ENCODE measurements at places on chromosomes 7 and 10.

GRCh38 chr10:63154546-63155387 lies 21.6 kb downstream of the NRBF2 start:
- DNase-seq, result no peak

DNA sequence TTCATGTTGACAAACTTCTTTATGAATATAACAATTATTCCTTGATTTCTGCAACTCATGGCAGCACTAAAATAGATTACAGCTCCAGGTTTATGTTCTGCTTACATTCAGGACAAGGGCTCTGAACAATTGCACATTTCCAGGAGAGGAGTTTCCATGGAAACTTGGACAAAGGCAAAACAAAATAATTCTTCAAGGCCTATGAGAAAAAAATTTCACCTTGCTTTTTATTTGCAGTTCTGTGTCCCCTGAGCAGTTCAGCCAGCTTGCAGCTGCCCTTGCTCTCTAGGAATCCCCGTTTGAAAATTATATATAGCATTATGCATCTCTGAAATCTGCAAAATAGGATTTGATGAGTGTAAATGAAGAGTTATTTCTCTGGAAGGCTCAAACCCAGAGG lies 71.7 kb downstream of the ARL4A start:
- DNase-seq, result no peak

DNA sequence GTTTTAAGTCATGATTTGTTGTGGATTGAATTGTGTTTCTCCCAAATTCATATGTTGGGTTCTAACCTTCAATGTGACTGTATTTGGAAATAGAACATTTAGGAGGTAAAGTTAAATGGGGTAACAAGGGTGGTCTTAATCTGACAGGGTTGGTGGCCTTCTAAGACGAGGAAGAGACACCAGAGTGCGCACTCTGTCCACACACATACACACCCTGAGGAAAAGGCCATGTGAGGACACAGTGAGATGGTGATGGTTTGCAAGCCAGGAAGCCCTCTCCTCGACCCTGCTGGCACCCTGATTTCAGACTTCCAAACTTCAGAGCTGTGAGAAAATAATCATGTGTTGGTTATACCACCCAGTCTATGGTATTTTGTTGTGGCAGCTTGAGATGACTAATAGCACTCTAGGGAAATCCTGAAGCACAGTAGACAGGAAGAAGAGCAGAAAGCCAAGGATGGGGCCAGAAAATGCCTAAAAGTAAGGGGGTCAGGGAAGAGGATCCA lies 28.0 kb upstream of the SEM1 start:
- DNase-seq, result no peak

DNA sequence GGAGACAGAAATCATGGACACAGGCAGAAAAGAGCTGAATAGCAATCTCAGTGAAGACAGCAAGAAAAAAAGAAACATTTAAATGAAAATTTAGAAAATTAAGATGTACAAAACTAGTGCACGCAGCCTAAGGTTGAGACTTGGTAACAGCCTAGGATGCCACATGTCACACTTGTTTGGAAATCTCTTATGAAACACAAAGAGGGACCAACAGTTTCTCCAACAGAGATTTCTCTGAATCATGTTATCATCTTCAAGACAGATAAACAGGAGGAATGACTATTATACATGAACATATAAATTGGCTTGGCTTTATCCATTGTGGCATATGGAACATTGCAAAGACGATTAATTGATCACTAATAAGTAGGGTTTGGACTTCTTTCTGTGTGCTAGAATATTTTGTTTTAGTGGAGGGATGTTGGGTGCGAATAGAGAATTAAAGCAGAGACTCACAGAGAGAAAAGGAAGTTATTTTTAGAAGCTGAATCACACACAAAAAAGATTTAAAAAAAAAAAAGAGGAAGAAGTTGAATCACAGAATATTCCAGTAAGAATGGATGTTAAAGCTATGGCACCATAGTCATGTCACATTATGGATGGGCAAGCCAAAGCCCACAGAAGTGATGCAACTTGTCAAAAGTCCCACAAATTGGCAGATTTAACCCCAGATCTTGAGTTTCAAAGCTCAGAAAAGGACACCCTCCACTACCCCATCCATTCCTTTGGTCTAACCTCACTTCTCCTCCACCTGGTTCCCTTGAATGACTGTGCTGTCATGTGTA lies 91.6 kb downstream of the MYOF start:
- no peak for DNase-seq

DNA sequence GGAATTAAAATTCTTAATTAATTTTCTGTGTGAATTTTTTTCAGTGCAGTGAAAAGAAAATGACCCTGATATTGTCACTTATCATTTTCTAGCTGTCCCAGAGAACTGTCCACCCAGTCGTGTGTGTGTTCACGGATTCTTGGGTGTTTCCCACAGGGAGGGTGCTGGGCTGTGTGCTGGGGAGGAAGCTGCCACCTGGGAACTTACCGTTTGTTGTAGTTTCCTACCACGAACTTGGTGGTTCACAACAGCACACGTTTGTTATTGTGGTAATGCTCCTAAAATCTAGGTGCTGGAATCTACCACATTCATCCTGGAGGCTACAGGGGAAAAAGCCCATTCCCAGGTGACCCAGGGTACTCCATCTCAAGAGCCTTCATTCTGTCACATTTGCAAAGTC lies 276.1 kb downstream of the GLRX3 start:
- no peak for DNase-seq

DNA sequence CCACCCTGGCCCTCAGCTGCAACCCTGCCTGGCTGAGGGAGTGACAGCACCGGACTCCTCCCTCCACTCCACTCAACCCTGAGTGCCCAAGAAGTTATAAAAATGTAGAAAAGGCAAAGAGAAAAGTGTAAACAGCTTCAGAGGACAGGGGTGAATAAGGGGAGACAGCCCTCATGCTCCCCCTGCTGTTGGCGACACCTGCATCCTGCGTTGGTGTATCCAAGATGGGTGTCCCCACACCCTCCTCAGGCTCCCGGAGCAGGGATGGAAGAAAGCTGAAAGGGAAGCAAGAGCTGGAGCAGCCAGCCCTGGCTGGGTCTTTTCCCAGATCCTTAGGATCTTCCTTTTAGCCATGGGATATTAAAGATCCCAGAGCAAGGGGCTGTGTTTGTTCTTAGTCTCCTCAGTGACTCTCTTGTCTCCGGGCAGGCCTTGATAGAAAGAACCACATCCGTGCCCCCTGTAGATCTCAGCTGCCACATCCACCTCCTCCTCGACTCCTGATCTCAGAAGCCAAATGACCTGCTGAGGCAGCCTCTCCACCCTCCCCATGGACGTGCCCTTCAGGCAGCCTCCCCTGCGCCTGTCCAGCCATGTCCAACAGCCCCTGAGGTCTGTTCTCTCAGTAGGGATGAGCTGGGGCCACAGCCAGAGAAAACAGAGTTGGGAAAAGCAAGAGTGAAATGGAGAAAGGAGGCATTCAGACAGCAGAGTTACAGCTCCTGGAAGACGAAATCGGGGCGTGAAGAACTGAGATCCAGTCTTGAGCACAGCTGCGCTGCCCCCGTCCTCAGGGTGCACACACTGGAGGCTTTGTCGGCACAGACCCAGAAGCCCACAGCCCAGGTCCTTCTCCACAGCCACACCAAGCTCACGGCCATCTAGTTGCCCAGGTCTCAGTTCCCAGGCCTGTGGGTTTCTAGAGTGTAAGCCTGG lies 6.8 kb downstream of the FAM131B start:
- no peak for DNase-seq

DNA sequence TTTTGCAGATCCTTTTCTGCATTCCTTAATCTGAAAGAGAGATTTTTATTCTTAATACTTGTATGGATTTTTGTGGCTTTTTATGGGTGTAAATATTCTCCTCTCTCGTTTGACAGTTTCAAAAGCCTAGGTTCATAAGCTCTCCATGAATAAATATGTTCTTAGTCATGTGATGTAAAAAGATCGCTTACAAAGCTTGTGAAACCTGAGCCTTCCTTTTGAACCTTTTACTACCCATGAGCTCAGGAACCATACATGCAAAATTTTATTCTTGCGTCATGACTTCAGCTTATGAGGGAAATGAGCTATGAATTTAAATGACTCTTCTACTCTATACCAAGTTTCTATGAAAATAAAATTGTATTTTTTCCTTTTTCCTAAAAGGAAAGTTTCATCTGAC lies 98.7 kb downstream of the POLL start:
- no peak for DNase-seq

- no peak for DNase-seq
These were observed 203.2 kb downstream of the DNAJB6 start for GRCh38 chr7:157540020-157540419.

GRCh38 chr7:28960071-28960840 lies 2.1 kb upstream of the TRIL start:
- no peak for DNase-seq

GRCh38 chr10:99484626-99485581 lies 47.8 kb upstream of the NKX2-3 start:
- DNase-seq, result no peak

DNA sequence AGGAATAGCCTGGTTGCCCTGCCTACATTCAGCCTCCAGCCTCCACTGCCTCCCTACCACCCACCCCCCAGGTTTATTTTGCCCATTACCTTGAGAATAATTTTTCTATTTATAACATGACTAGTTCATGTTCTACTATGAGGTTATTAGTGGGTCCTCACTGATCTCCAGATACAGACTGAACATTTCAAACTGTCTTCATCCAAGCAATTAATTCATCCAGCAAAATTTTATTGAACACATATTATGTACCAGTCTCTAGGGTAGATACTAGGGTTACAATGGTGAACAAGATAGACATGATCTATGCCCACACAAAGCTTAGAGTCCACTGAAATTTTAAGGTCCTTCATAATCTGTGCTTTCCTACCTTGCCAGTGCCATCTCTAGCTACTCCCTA lies 51.6 kb upstream of the FHIP2A start:
- DNase-seq, result no peak

- no peak for DNase-seq
These were observed 23.2 kb downstream of the TSPAN12 start for GRCh38 chr7:120834726-120835125.

GRCh38 chr7:148699024-148699781 lies 500 bp downstream of the CUL1 start:
- DNase-seq, result peak; percentile 29

DNA sequence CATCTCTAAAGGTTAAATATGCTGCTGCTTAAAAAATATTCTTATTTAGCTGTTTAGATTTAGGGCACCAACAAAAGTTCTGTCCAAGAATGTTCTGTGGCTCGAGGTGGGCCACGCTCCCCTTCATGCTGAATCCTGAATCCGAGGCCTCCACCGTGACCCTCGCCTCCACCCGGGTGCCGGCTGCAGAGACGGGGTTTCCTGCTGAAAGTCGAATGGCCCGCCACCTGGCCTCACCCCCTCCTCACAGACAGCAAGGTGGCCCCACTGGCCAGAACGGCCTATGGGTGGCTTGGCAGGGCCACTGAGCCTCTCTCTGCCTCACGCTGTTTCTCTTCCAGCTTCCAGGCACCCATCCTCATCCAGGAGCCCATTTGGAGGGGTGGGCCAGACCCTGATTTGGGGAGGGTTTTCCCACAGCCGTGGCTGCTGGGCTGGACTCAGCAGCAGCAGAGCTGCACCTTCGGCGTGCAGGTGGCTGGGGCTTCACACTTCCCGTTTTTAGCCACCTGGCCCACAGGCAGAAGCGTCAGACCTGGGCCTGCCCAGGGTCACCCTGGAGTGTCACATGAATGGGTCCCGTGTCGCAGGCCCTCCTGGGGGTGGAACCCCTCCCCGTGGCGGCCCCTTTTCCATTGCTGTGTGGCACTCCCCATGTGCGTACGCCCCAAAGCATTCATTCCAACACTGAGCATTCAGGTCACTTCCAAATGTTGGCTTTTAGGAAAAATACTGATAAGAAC lies 26.3 kb upstream of the ADGRA1 start:
- DNase-seq, result no peak

All from effector CD4-positive, alpha-beta T cell (primary cell).